ENCODE measurements at places on chromosomes 6 and 20. TPM values are rescaled to one million over a fixed set of nuclear protein-coding genes. Genes with fewer than 3 reads are reported as not detected.

DNA sequence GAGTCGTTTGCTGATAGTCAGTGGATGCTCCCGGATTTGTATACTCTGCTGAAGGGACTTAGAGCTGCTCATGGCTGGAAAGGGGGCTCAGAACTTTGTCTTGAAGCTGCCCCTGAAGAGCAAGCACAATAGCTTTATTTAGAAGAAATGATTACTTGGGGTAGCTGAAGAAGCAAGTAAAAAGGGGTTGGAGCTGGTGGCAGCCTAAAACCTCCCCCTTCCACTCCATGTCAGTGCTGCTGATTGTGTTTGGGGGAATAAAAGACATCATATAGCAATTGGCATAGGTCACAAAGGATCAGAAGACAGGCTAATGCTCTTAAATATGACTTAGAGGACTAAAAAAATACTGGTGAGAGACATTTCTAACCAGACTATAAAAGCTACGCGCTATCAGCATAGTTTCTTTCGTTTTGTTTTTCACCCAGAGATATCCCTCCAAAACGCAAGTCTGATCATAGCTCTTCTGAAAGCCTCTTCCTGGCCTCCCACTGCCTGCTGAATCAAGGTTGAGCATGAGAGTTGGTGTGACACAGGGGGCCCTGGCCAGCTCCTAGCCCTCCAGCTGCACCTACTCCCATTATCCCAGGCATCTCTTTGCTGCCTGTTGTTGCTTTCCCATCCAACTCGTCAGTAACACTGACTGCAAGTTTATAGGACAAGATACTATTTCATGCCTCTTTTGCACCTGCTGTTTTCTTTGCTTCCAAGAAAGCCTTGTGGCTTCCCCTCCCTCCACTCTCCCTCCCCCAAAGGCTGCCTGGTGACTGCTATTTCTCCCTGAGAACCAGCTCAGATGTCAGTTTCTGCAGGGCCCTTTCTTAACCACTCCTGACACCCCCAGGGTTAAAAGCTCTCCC, 33.9 kb upstream of the SGK1 start:
- H3K4me1 ChIP-seq = peaks cover 23% of the 10 kb centered on the region
- H3K36me3 ChIP-seq = peaks cover 2% of the 10 kb centered on the region
- H3K27ac ChIP-seq = peak overlapping the region; percentile 83
- H3K4me3 ChIP-seq = peak overlapping the region; percentile 57
- DNase-seq = no peak
- H3K27me3 ChIP-seq = no peaks in the 10 kb centered on the region

- DNase-seq = no peak
- peaks cover 33% of the 10 kb centered on the region for H3K4me1 ChIP-seq
- no peak overlapping the region for H3K27ac ChIP-seq
- no peak overlapping the region for H3K4me3 ChIP-seq
- peaks cover 11% of the 10 kb centered on the region for H3K36me3 ChIP-seq
These were observed 2.6 kb downstream of the SS18L1 start for GRCh38 chr20:62146019-62146755.

GRCh38 chr6:43290339-43290904, 7.6 kb upstream of the SLC22A7 start:
- no peaks in the 10 kb centered on the region for H3K4me1 ChIP-seq
- H3K4me3 ChIP-seq = no peak overlapping the region
- H3K27ac ChIP-seq = no peak overlapping the region
- peaks cover 19% of the 10 kb centered on the region for H3K27me3 ChIP-seq
- H3K36me3 ChIP-seq = no peaks in the 10 kb centered on the region

DNA sequence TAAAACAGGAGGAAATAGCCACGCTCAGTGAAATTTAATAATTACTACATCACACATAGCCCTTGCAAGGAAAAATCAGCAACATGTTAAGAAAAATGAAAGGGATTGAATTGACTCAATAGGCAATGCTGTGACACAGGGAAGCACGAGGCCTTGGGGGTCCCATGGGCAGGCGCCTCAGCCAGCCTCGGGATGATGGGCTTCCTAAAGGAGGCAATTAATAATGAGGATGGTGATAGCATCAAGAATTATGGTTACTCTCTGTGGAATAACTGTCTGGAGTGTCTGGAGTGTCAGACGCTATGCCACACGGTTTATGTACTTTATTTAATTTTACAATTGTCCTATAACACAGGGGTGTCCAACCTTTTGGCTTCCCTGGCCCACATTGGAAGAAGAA, 130.2 kb downstream of the TBC1D7 start:
- H3K4me3 ChIP-seq = no peak overlapping the region
- no peaks in the 10 kb centered on the region for H3K36me3 ChIP-seq
- DNase-seq = no peak
- H3K27me3 ChIP-seq = peaks cover 15% of the 10 kb centered on the region
- H3K4me1 ChIP-seq = no peaks in the 10 kb centered on the region

- H3K27ac ChIP-seq = no peak overlapping the region
- no peaks in the 10 kb centered on the region for H3K27me3 ChIP-seq
- no peaks in the 10 kb centered on the region for H3K36me3 ChIP-seq
- DNase-seq = no peak
- no peak overlapping the region for H3K4me3 ChIP-seq
- H3K4me1 ChIP-seq = no peaks in the 10 kb centered on the region
These were observed 13.1 kb upstream of the PEX7 start for GRCh38 chr6:136809091-136809860.

SLC52A3 gene
- not detected for total RNA-seq

COX4I2 gene
- total RNA-seq = not detected

ZFP57 gene
- total RNA-seq = 14.1 TPM

DZANK1 gene
- total RNA-seq = 2.0 TPM
